ENCODE measurements at places on chromosomes 12 and 14.

DNA sequence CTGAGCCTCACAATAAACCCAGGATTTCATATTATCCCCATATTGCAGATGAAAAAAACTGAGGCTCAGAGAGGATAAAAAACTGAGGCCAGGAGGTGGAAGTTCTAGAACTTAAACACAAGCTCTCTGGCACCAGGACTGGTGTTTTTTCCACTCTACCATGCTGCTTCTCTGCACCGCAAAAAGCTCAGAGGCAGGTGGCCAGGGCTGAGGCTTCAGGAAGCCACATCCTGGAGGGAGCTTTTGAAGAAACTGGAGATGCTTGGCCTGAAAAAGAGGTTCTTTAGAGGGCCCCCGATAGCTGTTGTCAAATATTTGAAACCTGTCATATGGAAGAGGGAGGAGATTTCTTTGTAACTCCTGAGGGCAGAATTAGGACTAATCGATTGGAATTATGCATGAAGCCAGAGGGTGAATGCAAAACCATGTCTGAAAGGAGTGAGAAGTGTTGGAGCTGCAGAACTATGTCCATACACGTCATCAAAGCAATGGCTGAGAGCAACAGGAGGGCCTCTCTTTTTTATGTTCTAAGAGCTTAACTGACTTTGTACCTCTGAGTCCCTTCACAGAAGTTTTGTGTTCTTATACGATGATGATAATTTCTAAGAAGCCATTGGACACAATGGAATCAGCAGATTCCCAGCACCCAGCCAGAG is 448.6 kb downstream of the FUT8 start:
- DNase-seq, result peak; percentile 62

DNA sequence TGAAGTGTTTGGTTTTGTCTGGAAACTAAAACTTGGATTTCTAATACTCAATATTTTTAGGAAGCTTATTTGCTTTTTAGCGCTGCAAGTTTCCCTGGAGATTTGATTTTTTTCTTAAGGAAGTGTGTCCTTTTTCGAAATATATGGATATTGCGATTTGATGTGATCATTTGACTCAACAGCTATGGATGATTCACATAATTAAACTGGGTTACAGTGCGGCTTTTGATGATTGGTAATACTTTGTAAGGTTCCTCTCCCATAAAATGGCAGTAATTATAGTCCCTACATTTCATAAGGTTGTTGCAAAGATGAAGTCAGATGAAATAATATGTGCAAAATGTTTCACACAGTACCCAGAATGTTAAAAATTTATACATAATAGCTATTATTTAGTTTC is 13.1 kb downstream of the LDHB start:
- no peak for DNase-seq

DNA sequence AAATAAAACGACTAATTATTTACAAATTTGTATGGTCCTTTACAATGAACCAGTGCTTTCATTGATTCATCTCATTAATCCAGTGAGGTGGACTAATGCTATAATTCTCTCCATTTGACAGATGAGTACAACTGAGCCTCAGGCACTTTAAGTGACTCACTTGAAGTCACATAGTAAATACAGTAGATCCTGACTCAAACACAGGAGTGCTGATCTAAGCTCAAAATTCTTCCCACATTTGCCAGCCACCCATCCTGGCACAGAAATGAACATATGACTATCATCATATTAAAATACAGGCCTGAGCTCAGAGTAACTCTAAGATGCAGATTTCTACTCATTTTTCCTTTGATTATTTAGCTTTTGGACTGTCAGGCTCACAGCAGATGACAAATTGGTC is 30.6 kb downstream of the SLC16A7 start:
- no peak for DNase-seq

DNA sequence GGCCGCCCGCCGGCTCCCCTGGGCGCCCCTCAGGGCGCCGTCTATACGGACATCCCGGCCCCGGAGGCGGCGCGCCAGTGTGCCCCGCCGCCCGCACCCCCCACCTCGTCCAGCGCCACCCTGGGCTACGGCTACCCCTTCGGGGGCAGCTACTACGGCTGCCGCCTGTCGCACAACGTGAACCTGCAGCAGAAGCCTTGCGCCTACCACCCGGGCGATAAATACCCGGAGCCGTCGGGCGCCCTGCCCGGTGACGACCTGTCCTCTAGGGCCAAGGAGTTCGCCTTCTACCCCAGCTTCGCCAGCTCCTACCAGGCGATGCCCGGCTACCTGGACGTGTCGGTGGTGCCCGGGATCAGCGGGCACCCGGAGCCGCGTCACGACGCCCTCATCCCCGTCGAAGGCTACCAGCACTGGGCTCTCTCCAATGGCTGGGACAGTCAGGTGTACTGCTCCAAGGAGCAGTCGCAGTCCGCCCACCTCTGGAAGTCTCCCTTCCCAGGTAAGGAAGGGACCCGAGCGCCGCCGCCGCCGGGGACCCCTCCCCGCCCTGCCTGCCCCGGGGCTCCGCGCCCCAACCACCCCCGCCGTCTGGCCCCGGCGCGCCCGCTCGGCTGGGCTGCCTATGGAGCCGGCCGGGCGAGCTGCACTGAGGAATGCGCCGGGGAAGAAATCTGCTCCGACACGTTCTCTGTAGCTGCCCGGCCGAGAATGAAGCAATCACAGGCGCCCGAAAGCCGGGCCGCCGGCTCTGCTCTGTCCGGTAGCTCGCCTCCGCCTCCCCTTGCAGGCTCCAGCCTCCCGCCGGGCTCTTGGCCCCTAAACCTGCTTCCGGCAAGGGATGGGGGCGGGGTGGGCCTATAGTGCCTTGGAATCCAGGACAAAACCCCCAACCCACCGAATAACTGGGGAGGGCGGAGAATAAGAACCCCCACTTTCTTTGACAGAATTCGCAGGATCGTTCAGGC is 794 bp downstream of the HOXC13 start:
- no peak for DNase-seq

GRCh38 chr14:75417674-75418073 is 10.1 kb upstream of the JDP2 start:
- DNase-seq, result no peak

DNA sequence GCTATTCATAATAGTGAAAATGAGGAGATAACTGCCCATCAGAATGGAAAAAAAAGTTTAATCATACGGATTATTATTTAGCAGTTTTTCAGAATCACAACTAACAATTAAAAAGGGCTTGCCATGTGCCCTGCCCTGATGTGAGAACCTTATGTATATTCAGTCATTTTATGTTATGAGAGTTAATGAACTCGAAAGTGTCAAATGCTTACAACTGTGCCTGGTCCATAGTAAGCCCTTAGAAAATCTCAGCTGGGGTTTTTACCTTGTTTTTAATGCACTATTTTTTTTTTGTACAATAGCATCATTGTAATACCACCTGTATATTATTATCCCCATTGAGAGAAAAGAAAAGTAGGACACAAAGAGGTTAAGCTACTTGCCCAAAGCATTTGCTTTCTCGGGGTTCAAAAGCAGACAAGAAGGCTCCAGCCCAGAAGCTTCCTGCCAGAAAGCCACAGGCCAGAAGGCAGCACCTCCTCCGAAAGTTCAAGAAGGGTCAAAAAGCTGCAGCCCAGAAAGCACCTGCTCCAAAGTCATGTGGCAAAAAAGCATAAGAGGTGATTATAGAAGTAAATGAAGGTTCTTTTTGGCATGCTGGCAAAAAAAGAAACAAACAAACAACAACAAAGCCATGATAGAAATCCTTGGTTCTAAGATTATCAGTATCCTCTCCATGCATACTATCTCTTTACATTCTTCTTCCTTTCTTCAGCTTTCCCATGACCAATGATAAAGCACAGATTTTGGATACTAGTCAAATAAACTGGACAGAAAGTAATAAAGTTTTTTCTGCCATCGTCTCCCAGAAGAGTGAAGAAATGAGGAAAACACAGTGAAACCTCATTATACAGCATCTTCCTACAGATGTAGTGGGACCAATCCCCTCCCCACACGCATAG is 59.1 kb upstream of the NAP1L1 start:
- peak; percentile 29 for DNase-seq

DNA sequence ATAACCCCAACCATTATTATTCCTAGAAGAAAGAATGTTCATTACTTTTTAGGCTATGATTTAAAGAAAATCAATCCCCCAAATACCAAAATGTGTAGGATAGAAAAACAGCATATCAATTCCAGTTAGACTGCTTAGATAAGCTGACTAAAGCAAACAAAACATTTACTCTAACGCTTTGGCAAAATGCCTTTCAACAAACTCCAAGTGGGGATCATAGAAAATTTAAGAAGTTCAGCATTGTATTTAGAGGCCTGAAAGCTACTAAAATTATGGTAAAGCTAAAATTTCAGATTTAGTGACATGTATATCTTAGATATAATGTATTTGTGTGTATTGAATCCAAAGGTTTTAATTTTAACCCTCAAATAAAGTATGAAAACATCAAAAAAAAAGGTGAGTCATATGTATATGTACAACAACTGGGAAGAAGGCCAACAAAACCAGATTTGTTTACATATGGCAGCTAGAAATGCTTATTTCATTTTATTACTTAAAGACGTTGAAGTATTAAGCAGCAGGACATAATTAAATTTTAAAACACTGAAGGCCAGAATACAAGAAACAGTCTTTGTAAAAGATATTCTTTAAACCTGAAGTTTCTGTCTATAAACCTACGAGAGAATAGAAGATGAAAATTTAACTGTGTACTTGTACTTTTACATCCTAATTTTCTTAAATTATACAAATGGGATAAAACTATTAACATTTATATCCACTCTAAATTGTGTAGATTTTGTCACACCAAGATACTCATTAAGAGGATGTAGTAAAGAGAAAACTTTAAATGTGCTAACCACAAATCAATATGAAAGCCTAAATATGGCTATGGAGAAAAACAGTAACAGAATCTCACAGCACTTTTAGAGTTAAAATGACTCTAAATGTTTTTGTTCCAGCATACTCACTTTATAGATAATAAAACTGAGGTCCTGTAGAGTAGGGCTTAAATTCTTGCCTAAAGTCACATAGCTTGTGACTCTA is 71.4 kb downstream of the SLC41A2 start:
- no peak for DNase-seq

DNA sequence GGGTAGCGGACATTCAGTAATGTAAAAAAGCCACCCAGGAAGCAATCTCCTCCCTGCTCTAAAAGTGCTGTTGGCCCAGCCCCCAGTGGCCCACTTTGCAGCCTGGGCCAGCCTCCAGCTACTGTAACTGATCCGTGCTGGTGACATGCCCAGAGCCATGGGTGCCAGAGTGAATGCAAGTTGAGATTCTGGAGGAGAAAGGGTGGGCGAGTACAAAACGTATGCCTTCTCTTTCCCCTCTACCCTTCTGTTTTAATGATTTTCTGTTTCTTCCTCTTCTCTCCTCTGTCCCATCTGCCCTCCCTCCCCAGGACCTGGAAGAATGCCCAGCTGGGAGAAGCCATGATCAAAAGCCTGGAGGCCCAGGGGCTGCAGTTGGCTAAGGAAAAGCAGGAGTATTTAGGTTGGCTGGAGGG is 16.9 kb downstream of the PLEKHD1 start:
- DNase-seq, result no peak

DNA sequence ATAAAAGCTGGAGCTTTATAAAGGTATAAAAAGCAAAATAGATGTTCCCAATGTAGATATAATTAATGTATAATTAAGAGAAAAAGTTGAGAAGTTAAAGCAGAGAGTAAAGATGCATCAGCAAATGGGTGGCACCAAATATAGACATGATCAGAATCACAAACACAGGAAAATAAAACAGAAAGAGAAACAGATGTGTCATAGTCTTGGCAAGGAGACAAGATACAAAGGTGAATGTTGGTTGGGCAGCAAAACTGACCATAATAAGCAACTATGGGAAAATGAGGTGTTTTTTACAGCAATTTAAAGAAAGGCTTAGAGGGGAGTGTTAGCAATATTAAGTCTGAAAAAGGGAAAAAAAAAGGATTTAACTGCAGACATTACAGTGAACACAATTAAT is 135.4 kb upstream of the CLEC14A start:
- no peak for DNase-seq

GRCh38 chr12:18753481-18754123 is 15.7 kb downstream of the CAPZA3 start:
- no peak for DNase-seq

- DNase-seq, result no peak
Measured at GRCh38 chr12:96710127-96710745, 196.8 kb upstream of the NEDD1 start.

DNA sequence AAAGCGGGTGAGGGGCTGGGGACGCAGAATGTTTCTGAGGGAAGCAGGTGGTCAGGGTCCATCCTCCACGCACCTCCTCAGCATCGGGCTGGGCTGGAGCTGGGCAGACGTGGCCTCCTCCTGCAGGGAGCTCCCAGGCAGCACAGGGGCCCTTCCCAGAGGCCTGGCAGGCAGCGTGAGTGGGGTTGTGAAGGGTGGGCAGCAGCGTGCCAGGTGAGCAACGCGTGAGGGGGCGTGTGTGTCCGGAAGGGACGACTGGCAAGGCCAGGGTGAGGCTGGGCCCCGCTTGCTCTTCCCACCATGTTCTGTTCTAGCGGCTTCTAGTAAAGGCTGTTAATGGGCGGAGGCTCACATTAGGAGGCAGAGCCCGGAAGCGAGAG is 17.1 kb downstream of the ANKRD9 start:
- no peak for DNase-seq

DNA sequence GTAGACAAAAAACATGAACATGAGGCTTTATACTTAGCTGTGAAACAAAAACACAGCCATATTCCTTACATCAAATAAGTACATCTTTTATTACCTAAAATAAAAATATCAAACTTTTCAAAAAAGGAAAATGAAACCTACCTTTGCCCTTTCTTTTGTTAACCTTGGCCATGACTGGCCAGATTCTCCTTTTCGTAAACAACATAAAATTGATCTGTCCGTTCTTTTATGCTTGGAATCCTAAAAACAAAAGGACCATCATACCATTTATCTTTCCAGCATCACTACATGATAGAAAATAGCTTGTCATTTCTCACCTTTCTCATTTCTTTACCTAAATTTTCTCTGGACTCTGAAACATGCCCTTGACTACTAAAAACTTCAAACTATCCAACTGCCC is 16.5 kb downstream of the PTGES3 start:
- DNase-seq, result no peak

- DNase-seq, result no peak
Measured at GRCh38 chr14:65213316-65213715, 111.0 kb upstream of the MAX start.

Measured in CD4-positive, alpha-beta T cell treated with Interleukin-6 for 4 hours (primary cell).